ENCODE measurements at places on chromosomes 13 and 19.

GRCh38 chr13:32883474-32883873 lies 132.7 kb upstream of the KL start:
- no peak for DNase-seq

GRCh38 chr13:69935043-69935442 lies 172.6 kb upstream of the ATXN8OS start:
- no peak for DNase-seq

- no peak for DNase-seq
These were observed 813 bp downstream of the ZNF284 start for GRCh38 chr19:44072543-44073401.

- DNase-seq = no peak
These were observed 726.0 kb upstream of the ARGLU1 start for GRCh38 chr13:107293924-107294323.

DNA sequence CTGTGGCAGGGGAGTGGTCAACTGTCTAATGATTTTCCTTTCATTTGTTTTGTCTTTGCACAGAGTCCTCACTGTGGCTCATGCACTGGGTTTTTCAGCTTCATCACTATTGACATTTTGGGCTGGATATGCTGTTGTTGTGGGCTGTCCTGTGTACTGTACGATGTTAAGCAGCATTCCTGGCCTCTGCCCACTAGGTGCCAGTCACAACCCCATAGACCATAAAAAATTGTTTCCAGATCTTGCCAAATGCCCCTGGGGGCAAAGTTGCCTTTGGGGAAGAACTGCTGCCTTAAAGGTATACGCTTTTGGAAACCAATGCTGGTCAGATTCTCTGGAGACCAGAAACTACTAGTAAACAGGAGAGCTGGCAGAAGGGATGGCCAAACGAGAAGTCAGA lies 310.4 kb downstream of the SPRY2 start:
- no peak for DNase-seq

- DNase-seq = no peak
These were observed 34.4 kb downstream of the NUP58 start for GRCh38 chr13:25335856-25336255.

- DNase-seq = no peak
These were observed 64.6 kb upstream of the KL start for GRCh38 chr13:32951580-32951979.

- no peak for DNase-seq
These were observed 48.3 kb downstream of the LATS2 start for GRCh38 chr13:21012841-21013681.

- DNase-seq = no peak
These were observed 3.1 kb downstream of the SOX21 start for GRCh38 chr13:94709001-94709834.

GRCh38 chr19:17766543-17767131 lies 15.4 kb downstream of the FCHO1 start:
- peak; percentile 90 for DNase-seq

DNA sequence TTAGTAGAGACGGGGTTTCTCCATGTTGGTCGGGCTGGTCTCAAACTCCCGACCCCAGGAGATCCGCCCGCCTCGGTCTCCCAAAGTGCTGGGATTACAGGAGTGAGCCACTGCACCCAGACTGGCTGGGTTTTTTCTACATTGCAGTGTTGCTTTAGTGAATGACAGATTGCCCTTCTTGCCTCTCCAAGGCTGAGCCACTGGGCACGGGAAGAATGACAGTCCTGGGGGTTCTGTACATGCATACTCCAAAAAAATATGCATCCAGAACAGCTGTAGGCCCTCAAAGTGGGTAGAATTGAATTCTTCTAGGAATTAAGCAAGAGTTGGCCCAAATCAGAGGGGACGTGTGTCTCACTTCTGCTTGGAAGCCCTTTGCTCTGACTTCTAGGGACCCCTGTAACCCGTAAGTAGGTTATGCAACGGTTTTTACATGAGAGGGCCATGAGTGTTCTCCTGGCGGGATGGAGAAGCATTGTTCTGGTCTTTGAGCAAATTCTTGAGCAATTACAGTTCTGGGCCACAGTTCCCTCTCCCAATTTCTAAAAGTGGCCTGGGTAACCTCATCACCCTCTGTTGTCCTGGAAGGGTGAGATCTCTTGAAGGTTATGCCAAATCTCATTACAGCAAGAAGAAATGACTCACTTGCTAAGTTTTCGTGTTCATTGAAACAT lies 3.6 kb downstream of the ACTN4 start:
- DNase-seq = no peak
